ENCODE measurements at places on chromosomes 11 and 22.

GRCh38 chr11:134170919-134171281 is 52.9 kb downstream of the NCAPD3 start:
- DNase-seq: no peak

DNA sequence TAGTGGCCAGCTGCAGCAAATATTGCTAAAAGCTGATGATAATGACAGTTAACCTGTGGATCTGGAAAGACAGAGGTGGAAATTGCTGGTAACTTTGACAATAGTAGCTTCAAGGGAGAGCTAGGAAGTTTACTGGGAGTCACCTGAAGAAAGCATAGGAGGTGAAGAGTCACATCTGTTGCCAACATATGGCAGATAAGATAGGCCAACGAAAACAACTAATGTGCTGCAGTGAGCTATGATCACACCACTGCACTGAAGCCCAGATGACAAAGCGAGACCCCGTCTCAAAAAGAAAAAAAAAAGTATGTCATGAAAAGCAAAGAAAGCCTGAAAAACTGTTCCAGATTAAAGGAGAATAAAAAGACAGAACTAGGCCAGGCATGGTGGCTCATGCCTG is 4.3 kb upstream of the PRDM10 start:
- DNase-seq: no peak

GRCh38 chr11:6609502-6610015 is 2.5 kb downstream of the TAF10 start:
- no peak for DNase-seq

GRCh38 chr11:70122490-70123198 is 44.5 kb downstream of the ANO1 start:
- no peak for DNase-seq

DNA sequence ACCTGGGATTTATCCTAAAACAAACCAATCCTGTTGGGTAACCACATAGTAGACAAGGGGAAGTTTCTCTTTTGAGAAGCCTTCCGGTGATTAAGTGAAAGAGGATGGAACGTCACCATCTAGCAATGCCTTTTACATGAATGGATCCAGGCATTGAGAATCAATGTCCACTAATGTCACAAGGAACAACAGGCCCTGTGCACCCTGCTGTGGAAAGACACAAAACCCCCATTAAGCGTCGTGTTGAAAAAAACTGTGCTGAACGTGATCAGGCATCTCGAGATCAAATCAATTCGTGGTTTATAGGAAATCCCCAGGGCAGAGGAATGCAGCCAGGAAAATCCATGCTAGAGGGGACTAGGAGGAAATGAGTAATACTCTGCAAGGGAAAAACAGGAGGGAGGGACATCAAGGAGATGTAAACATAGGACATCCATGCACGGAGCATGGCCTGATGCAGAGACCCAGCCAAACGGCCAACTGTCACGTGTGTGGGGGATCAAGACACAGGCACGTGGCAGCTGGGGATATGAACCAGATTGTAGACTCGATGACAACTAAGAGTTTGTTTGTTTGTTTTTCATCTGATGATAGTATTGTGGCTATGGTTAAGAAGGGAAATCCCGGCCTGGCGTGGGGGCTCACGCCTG is 38.6 kb upstream of the CARS1 start:
- DNase-seq: no peak

DNA sequence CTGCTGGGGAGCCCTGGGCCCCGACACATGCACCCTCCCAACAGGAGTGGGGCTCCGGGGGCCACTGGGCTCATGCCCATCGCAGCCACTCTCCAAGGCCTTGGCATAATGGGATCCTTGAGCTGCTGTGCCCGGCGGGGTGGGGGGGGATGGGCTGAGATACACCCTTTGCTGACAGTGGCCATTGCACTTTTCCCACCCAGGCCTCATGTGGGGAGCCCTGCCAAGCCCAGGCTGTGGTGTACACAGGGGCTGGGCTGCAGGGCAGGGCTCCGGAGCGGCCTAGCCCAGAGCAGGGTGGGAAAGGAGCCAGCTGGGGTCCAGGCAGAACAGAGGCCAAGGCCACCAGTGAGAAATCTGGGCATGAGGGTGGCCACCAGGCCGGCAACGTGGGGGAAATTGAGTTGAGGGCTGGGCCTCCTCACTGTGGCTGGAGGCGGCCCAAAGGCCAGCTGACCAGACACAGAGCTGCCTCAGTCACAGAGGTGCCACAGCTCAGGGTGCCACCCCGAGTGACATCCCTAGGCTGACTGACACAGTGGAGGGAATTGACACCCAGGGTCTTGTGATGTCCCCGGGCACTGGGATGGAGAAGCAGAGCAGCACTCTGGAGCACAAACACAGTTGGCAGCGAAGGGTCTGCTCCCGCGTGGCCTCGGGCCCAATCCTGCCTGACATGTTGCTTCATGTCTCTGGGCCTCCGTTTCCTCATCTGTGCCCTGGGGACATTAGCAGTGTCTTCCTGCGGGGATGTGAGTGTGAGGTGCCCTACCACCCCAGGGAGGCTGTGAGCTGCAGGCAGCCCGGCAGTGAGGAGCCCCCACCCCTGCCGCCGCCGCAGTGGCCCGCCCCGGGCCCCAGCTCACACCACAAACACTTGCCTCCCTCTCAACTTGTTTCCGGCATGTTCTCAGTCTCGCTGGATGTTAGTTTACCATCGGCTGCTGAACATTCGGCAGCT is 30.4 kb downstream of the RTN4R start:
- no peak for DNase-seq

DNA sequence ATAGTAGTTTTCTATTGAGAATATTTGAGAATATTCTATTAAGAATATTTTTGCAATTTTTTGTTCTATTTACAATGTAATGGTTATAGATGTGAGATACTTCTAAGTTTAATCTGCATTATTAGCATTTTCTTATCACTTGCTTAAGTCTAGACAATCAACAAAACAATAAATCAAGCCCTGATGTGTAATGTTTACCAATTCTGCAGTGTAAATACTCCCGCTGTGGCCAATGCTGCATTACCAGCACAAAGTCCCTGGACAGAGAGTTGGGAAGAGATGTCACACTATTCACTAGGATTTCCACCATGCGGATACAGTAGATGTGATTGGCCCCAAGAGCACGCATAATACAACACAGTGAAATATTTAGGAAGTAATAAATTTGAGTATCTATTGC is 47.6 kb upstream of the GCAT start:
- no peak for DNase-seq

- no peak for DNase-seq
Measured at GRCh38 chr11:31702966-31703365, 108.2 kb downstream of the PAX6 start.
